ENCODE measurements at places on chromosomes 3 and 15.

DNA sequence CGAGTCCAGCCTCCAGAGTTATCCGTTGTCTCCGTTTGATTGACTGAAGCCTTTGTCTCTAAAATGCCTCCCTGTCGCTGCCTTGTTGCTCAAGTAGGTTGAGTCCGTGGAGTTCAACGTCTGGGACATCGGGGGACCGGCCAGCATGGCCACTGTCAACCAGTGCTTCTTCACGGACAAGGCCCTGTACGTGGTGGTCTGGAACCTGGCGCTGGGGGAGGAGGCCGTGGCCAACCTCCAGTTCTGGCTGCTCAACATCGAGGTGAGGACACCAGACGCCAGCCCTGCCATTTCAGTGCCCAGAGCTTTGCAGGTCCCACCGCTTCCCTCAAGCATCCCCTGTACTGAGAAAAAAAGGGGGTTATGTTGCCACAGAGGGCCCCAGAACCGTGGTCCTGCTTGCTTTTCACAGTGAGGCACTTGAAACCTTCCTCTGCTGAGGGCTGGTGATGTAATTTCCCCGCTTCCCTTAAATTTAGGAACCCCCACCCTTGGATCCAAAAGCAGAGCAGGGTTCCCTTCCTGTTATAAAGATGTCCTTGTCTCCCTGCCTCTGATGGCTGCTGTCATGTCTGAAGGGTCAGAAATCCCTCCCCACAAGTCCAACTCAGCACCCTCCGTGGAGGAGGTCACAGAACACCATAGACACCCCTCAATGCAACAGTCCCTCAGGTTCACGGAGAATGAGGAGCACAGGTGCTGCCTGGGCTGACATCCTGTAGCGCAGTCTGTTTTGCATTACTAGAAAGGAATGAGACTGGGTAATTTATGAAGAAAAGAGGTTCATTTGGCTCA is 105.7 kb downstream of the LRRK1 start:
- no peak for DNase-seq

DNA sequence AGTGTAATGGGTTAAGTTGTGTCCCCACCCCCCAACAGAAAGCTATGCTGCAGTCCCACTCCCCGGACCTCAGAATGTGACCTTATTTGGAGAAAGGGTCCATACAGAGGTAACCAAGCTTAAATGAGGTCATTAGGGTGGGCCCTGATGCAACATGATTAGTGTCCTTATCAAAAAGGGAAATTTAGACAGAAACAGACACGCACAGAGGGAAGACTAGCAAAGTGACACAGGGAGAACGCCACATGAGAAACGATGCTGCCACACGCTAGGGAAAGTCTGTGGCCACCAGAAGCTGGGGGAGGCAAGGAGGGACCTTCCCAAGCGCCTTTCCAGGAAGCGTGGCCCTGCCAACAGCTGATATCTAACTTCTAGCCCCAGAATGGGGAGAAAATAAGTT is 65.4 kb downstream of the RPN1 start:
- DNase-seq, result no peak

GRCh38 chr15:86183596-86184491 is 104.2 kb downstream of the AGBL1 start:
- DNase-seq, result no peak

GRCh38 chr3:24529210-24529609 is 34.6 kb upstream of the THRB start:
- DNase-seq, result no peak

GRCh38 chr3:153768561-153769469 is 352.4 kb upstream of the ARHGEF26 start:
- DNase-seq, result peak; percentile 76

- DNase-seq, result no peak
Measured at GRCh38 chr3:76656531-76657070, 383.3 kb upstream of the ROBO2 start.

- DNase-seq, result no peak
Measured at GRCh38 chr15:69061414-69061842, 46.9 kb downstream of the NOX5 start.

- DNase-seq, result peak; percentile 71
Measured at GRCh38 chr3:99532246-99532645, 106.1 kb upstream of the COL8A1 start.

DNA sequence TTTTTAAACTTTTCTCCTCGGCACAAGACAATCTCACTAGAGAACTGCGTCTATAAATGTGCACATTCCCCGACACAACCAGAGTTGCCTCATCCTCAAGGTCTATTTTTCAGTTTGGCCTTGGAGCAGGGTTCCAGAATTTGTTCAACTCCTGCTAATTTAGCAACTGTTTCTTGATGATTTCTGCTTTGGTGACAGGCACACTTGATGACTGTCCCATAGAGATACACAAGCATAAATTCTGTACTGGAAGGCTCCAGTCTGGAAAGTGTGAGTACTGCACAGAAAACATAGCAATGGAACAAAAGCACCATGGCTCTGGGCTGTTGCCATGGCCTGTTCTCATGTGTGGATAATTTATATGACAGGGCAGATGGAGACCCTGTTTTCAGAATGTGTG is 379.6 kb upstream of the PDZRN3 start:
- DNase-seq, result no peak

GRCh38 chr3:57877116-57877515 is 121.0 kb downstream of the SLMAP start:
- no peak for DNase-seq

DNA sequence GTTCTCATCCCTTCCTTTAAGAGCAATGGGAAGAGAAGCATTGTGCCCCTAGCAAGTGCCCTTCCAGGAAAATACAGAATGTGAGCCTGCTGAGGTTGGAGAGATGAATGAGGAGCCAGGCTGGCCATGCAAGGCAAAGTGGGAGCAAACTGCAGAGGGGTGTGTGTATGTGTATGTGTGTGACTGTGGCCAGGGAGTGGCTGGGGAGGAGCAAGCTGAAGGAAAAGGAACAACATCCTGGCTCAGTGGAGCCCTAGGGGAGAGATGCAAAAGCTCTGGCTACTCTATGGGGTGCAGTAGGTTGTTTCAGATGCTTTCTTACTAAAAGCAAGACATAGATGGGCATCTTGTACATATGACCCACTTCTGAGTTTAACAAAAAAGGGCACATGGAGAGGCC is 20.6 kb downstream of the FOXP1 start:
- DNase-seq, result no peak

DNA sequence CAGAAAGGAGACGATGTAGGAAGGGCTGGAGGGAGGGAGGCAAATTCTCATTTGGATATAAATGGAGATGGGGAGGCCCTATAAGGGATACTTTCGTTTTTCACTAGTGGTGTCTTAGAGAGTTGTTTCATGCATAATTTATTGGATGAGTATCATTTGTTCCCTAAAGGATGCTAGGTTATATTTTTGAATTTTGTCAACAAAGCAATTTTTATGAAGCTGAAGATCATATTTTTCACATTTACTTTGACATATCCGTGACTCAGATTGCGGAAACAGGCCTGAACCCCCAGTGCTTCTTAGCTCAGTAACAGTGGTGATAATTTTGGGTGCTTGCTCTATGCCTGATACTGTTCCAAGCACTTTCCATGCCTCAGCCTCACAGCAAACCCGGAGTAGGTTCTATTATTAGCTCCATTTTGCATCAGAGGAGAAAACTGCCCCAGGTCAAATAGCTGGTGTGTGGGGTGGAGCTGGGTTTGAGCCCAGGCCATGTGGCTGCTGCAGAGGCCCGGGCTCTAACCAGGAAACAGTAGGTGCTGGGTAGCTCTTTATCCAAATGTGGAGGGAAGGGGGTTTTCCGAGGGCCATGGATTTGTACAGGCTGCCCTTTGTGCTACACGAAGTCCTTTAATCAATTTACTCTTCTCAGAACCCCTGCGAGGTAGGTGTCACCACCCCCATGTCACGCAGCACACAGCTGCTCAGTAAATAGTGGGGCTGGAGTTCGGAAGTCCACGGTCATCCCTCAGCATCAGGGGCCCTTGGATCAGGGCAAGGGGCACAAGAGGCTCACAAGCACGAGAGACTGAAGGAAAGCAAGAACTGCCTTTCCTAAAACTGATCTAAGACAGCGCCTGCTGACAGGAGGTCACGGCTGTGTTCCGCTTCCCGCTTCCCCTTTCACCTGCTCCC is 99.1 kb downstream of the SLC49A4 start:
- no peak for DNase-seq

GRCh38 chr3:127888564-127889107 is 26.4 kb upstream of the KBTBD12 start:
- no peak for DNase-seq

- no peak for DNase-seq
Measured at GRCh38 chr3:51686512-51687215, 15.6 kb downstream of the TEX264 start.

GRCh38 chr3:124812291-124813265 is 74.6 kb downstream of the ITGB5 start:
- DNase-seq, result no peak

- no peak for DNase-seq
Measured at GRCh38 chr3:151538456-151539393, 77.9 kb upstream of the IGSF10 start.

- DNase-seq, result no peak
Measured at GRCh38 chr3:193865896-193866480, 270.0 kb upstream of the HES1 start.

DNA sequence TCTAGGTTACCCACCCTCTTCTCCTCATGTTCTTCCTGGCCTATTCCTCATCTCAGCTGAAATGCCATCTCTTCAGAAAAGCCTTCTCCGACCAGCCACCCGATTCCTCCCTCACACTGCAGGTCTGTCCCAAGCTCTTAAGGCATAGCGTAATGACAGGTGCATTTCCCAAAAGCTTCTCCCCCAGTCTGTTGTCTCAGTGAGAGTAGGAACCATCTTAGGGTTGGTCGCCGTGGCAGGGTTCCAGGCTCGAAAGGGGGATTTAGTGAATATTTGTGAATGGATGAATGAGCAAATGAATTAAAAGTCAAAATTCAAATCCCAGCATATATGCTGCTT is 78.6 kb downstream of the TOP2B start:
- no peak for DNase-seq

DNA sequence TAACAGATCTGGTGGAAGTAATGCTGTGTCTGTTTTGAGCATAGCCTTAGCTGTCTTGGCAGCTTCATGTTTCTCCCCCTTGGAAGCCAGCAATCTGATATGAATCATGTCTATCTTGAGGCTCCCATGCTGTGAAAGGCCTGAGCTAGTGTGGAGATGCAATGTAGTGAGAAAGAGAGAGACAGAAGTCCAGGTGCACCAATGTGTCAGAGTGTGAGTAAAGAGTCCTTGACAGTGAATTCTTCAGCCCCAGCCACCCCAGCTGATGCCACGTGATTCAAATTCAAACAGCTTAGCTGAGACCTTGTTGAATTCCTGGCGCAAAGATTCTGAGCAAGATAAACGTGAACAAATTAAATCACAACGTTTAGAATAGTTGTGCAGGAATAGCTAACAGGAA is 704.2 kb downstream of the EDEM1 start:
- DNase-seq, result no peak

GRCh38 chr3:141690431-141691072 is 47.5 kb upstream of the RNF7 start:
- no peak for DNase-seq

GRCh38 chr15:89244574-89244903 is 760 bp downstream of the FANCI start:
- no peak for DNase-seq

DNA sequence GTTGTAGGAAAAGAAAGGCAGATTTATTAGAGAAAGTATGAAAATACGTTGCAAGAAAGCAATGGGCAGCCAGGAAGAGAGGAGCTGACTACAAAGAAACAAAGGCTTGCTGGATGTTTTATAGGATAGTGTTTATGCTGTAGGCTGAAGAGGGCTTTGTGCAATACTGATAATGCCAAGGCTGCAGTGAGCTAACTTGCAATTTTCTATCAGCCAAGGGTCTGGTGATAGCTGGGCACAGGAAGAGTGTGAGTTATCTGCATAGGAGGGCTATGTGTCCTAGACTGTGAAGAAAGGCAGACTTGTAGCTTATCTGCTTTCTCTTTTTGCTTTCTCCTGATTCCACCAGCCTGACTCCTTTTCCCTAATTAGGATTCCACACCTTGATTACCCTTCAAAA is 51.3 kb upstream of the OSBPL11 start:
- DNase-seq, result no peak

DNA sequence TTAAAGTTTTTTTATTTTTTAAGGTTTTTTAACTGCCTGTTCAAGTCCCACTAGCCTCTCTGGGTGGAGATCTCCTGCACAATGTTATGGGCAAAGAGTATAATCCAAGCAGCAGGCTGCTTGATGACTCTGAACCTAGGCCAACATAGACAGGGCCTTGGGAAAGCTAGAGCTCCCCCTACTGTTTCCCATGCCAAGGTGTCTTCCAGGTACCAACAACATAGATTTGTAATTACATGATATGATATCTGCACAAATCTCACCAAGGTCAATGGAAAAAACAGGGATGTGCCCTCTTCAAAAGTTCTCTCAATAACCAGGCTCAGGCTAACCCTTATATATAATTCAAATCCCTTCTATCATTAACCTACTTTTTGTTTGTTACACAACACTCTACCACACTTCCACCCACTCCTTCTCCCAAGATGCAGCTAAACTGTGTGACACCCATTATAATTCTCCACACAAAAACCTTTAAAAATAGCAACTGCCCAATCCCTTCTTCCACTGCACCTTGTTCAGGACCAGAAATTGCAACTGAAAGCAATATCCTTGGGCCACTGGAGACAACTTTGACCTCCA is 43.8 kb downstream of the RBM15B start:
- peak; percentile 86 for DNase-seq

DNA sequence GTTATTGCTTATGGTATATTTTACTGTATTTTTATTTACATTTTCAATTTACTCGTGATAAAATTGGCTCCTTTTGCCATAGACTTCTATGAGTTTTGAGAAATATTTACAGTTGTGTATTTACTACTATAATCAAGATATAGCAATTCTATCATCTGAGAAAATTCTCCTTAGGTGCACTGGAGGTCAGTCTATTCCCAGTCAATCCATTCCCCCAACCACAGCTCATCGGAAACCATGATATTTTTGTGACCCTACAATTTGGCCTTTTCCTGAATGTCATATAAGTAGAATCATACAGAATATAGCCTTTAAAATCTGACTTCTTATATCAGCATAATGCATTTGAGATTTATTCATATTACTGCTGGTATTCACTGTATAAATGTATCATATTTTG is 114.7 kb upstream of the LRTM1 start:
- no peak for DNase-seq

GRCh38 chr3:192840143-192840836 is 77.4 kb downstream of the MB21D2 start:
- DNase-seq, result no peak

DNA sequence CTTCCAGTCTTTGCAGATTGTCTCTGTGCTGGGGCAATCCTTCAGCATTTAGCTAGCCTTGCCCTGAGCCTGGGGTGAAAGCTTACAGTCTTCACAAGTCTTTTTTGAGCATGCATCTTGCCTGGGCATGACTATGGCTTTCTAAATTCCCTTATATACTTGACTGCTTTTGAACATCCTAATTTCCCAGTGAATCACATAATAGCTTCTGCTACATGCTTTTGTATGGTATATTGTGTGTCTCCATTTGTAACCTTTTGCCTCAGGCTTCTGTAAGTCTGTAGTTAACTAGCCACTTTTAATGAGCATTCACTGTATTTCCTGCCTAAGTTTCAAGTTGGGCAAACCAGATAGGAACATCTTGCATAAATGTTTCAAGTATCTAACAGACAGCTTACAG is 76.8 kb downstream of the CHCHD4 start:
- DNase-seq, result no peak

- no peak for DNase-seq
Measured at GRCh38 chr15:100877551-100877950, 2.1 kb upstream of the ALDH1A3 start.
